ENCODE measurements at places on chromosomes 3 and 15.

DNA sequence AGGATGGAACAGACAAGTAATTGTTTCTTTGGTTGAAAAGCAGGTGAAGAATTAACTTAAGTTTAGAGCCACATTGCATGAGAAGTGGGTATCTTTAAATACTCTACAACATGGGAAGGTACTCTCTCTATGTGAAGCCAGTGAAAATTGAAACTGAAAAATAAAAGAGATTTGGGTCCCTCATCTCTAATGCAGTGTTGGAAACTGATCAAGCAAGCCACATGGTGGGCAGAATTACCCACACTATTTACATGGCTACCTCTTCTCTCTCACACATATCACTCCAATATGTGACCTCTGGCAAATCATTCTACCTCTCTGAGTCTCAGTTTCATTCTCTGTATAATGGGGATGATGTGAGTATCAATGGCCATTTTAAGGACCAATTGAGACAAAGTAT lies 339.0 kb downstream of the IL5RA start:
- no peak for DNase-seq

DNA sequence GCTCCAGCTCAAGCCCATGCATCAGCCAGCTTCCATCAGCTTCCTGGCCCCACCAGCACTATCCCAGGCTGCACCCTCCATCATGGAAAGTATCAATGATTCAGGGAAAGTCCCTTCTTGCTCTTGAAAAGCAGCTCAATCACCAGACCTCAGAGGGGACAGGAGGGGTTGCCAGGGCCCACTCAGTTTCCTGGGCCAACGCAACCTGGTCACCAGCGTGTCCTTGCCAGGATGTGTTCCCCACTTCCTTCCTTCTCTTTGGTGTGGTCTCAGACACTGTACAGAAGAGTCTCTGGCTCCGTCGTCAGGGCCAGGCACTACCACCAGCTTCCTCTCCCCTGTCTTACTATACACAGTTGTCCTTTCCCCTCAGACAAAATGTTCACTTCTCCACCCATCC lies 3.0 kb downstream of the HDC start:
- DNase-seq, result no peak

DNA sequence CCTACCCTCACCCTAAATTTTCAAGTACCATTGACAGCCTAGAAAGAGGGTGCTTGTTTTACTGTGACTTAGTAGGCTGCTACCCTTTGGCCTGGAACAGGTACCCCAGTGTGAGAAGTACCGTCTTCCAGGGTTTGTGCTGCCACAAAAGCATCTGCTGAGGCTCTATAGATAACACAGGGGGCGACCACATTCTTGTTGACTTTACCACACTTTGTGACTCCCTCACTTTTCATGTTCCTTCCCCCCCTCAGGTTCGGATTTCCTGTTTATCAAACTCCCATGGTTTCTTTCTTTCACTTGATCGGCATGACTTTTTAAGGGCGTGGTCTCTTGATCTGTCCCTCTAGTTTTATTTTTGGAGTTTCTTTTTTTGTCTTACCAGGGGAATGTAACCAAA lies 23.5 kb downstream of the EXOG start:
- no peak for DNase-seq

- no peak for DNase-seq
Observed at GRCh38 chr3:88307666-88308065, 157.9 kb downstream of the C3orf38 start.

Data from T-helper 1 cell (primary cell).